ENCODE measurements at places on chromosomes 13 and 19.
A peak's percentile ranks its signal among the peaks of the same experiment; 100 is the strongest.

GRCh38 chr19:11203194-11204075 lies 6.1 kb upstream of the KANK2 start:
- peak; percentile 73 for DNase-seq

DNA sequence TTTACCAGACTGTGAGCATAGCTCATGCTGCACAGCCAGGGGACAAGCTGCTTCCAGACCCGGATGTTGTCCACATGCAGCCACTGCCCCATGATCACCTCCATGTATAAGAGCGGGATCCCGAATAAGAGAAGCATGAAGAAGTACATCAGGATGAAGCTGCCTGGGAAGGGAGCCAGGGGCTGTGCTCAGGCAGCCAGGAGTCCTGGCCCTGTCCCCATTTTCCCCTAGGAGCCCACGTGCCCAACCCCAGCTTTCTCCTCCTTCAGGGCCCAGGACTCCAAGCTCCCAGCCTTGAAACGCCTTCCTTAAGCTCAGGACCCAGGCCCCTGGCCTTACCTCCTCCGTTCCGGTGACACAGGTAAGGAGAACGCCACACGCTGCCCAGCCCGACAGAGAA lies 69.3 kb downstream of the SLC6A16 start:
- DNase-seq = no peak

GRCh38 chr13:51957377-51958216 lies 53.7 kb downstream of the ATP7B start:
- DNase-seq = no peak

- DNase-seq = no peak
Measured at GRCh38 chr13:28475916-28476725, 18.8 kb downstream of the FLT1 start.

DNA sequence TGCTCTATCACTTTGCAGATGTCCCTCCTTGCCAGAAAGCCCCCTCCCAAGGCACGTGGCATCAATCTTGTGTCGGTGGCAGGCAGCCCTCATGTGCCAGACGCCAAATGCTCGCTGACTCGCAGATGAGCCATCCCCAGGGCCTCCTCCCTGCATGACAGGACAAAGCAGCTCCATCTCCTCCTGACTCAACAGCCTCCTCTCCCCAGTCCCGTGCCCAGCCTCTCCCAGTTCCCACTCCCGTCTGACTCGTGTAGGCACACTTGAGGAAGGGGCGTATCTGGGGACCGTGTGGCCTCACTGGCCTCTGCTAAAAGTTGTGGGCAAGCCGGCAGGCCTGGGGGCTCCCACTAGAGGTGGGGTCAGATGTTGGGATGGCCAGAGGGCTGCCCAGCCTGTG lies 133.6 kb downstream of the STK24 start:
- no peak for DNase-seq

All from liver (tissue), 10 donors.